NCI-H460 (cell line): ENCODE measurements at places on chromosomes 3 and 15.
A peak's percentile ranks its signal among the peaks of the same experiment; 100 is the strongest.

- DNase-seq = no peak
These were observed 2.6 kb upstream of the RBM15B start for GRCh38 chr3:51388286-51389029.

DNA sequence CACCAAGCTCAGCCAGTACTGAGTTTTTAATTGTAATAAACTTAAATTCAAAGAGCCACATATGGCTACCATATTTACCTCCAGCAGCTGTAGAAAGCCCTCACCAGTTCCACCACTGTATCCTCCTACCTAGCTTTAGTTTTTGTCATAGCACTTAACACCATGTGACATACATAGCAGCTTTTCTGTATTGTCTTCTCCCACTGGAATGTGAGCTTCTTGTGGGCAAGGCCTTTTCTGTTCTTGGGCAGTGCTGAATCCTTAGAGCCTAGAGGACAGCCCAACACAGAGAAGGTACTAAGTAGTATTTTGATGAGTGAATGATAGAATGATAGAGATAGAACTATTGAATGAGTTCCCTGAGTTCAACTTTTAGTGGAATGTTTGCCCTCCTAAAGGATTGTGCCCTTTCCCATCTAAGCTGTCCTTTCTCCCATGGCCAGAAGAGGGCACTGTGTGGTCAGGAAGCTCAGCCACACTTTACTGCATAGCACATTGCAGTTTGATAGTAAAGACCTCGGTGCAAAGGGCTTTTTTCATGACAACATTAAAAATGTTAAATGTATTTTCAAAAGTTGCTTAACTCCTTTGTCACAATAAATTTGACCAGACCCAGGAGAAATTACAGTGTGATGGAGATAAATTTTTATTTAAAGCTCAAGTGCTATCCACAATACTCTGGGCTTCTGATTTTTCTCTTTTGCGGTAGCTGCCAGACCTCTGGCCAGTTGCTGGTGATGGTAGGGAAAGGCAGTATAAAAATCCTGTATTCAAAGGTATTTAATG lies 115.8 kb downstream of the GHSR start:
- peak; percentile 54 for DNase-seq

DNA sequence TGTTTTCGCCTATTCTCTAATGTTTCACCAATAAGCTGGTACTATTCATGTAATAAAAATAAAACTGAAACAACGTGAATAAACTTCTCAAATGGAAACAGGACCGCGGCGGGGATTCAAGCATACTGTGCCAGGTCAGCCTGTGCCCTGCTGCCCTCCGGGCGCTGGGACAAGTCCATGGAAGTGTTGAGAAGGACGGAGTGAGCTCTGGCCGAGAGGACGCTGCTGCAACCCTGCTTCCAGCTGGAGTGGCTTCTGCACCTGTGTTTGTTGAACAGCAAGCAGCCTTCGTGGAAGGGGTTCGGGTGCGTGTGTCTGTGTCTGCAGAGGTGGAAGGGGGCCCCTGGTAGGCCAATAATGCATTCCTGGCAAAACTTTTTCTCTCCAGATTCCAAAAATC lies 50.0 kb upstream of the PCSK6 start:
- DNase-seq = no peak

DNA sequence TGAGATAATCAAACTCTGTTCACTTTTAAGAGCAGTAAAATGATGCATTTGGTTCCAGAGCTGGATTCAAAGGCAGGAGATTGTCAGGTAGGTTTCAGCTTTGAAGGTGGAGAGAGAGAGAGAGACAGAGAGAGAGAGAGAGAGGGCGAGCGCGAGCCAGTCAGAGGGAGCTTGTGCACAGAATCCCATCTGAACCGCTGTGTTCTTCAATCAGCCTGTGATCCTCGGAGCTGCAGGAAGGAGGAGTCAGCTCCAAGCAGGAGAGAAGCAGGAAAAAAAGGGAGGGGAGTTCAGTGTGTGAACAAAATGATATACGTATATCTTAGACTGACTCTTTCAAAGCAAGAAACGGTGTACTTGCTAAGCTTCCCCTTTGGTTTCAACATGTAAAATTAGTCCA lies at the start of gene GPR149:
GPR149 (minus strand) TSS at position 177 of the 400 bp plus-strand sequence. CDS start 575 bp downstream, outside the sequence.
- DNase-seq = no peak

GRCh38 chr3:54192026-54192425 lies 69.7 kb downstream of the CACNA2D3 start:
- DNase-seq = no peak

- DNase-seq = no peak
These were observed 9.6 kb upstream of the RNF111 start for GRCh38 chr15:58977887-58978286.

- no peak for DNase-seq
These were observed 17.9 kb upstream of the ICE2 start for GRCh38 chr15:60496853-60497252.

DNA sequence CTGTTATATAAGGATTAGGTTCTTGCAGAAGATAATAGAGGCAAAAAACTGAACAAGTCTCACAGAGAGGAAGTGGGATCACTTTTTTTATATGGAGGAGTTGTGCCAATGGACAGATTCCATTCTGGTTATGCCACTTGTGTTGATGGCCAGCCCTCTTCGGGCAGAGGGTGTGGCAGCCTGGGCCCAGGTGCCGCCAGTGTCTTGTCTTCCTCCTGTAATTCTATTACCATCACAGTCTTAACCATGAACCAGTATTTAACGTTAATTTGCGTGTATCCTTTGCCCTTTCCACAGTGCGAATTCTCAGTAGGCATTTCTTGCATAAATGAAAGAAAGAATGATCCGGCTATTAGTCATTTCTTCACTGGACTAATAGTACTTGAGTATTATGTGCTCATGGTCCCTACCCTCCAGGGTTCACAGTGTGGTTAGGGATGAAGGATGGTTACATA lies 7.0 kb upstream of the USP4 start:
- no peak for DNase-seq

DNA sequence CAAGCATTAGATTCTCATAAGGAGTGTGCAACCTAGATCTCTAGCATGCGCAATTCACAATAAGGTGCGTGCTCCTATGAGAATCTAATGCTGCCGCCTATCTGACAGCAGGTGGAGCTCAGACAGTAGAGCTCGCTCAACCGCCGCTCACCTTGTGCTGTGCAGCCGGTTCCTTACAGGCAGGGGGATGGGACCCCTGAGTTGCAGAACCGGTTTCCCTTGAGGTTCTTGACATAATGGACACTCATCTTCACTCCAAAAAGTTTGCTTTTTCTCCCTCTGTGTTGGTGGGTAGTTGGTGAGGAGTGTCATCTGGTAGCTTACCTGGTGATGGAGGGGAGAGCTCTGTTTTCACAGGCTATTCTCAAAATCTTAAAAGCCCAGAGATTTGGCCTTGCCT lies 324.0 kb upstream of the TBL1XR1 start:
- DNase-seq = no peak

DNA sequence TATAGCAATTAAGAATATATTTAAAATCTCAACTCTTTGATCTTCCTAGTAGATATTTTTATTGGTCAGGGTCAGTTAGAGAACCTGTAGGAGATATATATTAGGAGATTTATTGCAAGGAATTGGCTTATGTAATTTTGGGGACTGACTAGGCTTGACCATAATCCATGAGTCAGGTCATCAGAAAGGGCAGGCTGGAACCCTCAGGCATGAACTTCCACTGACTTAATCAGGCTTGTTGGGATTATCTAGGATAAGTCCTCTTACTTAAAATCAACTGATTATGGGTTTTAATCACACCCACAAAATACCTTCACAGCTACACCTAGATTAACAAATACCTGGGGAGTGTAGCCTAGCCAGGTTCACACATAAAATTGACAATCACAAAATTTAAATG lies 156.1 kb downstream of the MYRIP start:
- DNase-seq = no peak

GRCh38 chr3:112377568-112378071 lies 44.7 kb downstream of the CD200 start:
- no peak for DNase-seq

DNA sequence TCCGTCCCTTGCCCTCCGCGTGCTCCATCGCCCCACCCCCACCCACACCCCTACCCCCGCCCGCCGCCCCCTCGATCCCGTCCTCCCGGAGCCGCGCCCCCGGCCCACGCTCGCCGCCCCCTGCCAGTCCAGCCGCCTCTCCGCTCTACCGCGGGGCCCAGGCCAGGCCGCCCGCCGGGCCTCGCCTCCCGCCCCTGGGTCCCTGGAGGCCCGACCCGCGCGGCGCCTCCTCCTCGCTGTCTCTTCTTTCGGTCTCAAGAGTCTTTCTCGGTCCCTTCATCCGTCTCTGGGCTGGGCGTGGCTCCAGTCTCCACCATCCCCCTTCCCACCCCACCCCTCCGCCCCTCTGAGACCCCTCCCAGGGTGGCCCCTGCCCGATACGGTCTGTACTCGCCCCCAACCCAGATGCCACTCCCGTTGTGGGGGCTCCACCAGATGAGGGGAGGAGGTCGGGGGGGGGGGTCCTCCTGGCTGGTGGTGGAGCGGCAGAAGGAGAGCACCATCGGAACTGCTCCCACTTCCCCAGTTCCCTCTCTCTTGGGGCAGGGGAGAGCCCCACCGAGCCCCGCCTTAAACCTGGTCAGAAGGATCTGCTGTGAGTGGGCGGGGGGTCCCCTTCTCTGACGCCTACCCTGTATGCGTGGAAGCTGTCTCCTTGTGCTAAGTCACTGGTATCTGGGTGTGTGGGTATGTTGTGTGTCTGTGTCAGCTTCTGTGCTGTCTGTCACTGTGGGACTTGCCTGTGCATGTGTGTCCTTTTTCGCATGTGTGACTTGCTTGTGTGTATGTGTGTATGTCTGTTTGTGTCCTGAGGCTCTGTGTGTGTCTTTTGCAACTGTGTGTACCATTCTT lies 1.0 kb downstream of the PRKCD start:
- no peak for DNase-seq

DNA sequence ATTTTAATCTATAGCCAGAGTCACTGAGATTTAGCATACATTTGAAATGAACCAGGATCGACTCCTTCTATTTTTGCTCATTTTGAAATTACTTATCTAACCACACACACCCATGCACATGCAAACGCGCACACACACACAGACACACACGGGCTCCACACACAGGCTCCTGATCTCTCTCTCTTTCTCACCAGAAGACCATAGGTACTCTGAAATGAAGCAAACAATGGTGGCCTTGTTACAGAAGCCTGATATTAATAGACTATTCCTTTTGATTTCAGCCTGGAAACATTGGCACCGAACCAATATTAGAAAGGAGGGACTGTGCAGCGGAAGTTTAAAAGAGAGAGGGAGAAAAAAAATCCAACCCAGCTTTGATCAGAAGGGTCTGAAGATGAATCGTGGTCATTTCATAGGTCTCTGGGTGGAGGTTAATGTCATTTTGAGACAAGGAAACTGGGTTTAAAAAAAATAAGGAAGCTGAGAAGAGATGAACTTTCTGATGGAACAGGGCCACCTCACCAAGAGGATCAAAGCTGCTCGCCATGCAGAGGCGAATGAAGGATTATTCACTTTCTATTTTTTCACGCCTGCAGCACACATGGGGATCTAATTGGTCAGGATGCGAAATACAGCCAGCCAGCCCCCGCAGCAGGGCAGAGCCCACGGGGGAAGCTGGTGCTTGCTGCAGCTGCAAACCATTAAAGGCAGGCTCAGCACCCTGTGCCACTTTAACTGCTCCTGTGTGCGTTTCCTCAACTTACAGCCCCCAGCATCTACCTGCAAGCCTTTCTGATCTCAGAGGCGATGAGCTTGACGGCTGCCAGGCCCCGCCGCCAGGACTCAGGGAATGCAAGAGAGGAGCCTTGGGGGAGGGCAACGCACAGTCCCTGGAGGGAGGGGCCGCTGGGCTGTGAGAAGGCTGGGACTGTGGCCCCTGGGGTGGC lies 88.8 kb downstream of the HES1 start:
- no peak for DNase-seq

DNA sequence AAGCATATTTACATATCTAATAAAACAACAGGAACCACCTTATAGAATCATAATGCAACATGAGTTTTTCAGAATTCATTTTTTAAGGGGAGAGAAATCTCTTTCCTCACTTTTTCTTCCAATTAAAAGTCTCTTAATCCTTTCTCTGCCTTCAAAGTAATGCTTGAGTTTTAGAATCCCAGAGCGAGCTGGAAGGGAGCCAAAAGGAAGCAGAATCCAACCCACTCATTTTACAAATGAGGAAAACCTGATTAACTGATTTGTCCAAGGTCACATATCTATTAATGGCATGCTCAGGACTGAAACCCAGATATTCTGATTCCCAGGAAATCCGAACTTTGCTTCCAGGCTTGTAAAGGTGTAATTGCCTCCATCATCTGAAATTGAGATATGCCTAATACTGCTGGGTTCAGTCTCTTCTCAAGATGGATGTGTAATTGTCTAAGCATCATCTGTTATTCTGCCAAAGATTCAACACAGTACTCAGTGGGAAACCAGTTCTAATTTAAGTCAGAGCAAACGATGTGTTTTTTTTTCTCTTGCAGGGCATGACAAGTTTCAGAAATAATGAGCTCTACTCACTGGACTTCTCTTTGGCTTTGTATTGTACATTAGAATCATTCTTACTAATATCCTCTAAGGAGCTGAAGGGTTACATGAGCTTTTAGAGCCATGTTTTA lies 481.4 kb upstream of the CFAP20DC start:
- DNase-seq = no peak

- DNase-seq = no peak
These were observed 9.9 kb upstream of the TRIM59 start for GRCh38 chr3:160459450-160459970.

DNA sequence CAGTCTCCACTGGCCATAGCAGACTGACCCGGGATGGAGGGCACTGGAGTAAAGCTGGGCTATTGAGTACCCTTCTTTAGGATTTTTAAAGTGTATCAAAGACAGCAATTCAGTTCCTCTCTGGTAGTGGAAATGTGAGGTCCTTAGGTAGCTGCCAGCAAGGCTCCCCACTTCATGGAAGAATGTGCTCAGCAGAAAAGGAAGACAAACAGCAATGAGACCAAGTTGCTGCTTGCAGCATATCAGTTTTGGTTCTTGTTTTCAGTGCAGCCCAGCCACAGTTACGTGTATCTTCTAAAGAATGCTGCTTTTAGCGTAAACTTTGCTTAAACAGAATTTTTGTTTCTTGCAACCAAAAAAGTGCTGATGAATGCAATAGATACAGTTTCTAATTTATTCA lies 374.0 kb upstream of the CBLB start:
- no peak for DNase-seq

DNA sequence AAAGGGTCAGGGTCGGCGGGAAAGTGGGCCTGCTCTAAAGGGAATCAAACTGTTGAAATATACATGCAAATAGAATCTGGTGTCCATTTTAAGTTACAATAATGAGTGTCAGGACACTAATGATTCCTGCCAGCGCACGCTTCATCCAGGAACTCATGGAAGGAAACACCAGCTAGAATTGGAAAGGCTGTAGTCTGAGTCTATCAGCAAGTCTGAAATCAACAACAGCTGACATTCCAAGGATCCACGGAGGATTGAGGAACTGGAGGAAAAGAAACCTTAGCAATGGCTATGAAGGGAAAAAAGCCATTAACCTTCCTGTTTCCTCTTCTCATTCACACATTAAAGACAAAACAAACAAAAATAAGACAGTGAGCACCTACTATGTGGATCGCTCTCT lies 1063.1 kb downstream of the NTRK3 start:
- DNase-seq = no peak

GRCh38 chr3:123396171-123397049 lies 52.5 kb downstream of the ADCY5 start:
- no peak for DNase-seq
